NCI-H460 (cell line): ENCODE measurements at places on chromosomes 11 and 22. TPM values are rescaled to one million over a fixed set of nuclear protein-coding genes. Genes with fewer than 3 reads are reported as not detected.
A peak's percentile ranks its signal among the peaks of the same experiment; 100 is the strongest.

GRCh38 chr11:72655014-72655413 lies 19.2 kb downstream of the PDE2A start:
- DNase-seq = no peak

GRCh38 chr11:32890843-32891656 lies 1.6 kb upstream of the QSER1 start:
- no peak for DNase-seq

- no peak for DNase-seq
These were observed 42.2 kb downstream of the CYTH4 start for GRCh38 chr22:37324340-37325038.

DNA sequence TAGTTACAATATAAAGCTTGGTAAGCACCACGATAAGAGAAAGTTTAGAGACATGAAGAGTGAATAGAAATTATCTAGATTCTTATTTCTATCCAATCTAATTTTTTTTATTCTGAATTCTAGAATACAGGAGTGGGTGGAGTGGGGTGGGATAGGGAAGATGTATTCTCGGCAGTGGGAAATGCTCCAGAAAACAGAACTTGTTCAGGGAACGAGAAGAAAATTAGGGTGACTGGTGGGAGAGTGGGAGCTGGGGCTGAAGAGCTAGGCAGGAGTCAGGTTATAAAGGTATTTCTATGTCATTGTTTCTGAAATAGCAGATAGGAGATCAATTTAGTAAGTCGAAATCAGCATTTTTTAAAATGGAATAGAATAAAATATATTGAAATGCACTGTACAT lies 53.2 kb upstream of the APOA1 start:
- DNase-seq = no peak

- peak; percentile 26 for DNase-seq
These were observed 8.2 kb upstream of the SYT8 start for GRCh38 chr11:1826552-1827094.

GRCh38 chr22:46045459-46046298 lies 68.7 kb upstream of the WNT7B start:
- DNase-seq = no peak

GRCh38 chr22:27725661-27726060 lies 75.9 kb downstream of the MN1 start:
- DNase-seq = no peak

DNA sequence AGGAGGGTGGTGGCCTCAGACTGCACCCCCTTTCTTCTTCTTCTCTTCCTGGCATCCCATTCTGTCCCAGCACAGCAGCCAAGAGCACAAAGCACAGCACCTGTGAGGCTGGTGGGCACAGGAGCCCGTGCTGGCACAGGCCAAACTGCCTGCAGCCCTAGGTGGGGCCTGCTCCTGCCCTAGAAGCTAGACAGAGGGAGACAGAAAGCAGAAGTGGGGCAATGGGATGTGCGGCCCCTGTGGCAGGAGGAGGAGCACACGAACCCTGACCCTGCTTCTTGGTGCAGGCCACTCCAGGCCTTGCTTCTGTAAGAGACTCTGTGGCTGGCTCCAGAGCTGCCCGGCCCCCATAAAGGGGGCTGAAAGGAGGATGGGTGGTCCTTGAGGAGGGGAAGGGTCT lies 3.9 kb upstream of the PTS start:
- no peak for DNase-seq

DNA sequence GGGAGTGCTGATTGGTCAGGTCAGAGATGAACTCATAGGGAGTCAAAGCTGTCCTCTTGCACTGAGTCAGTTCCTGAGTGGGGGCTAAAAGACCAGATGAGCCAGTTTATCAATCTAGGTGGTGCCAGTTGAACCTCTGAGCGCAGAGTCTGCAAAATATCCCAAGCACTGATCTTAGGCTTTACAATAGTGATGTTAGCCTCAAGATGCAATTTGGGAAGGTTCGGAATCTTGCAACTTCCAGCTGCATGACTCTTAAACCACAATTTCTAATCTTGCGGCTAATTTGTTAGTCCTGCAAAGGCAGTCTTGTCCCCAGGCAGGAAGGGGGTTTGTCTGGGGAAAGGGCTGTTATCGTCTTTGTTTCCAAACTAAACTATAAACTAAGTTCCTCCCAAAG lies 92.3 kb upstream of the PARVA start:
- DNase-seq = no peak

GRCh38 chr11:34044664-34045485 lies 6.7 kb upstream of the CAPRIN1 start:
- peak; percentile 55 for DNase-seq

- DNase-seq = no peak
These were observed 15.7 kb downstream of the DAGLA start for GRCh38 chr11:61695917-61696316.

DNA sequence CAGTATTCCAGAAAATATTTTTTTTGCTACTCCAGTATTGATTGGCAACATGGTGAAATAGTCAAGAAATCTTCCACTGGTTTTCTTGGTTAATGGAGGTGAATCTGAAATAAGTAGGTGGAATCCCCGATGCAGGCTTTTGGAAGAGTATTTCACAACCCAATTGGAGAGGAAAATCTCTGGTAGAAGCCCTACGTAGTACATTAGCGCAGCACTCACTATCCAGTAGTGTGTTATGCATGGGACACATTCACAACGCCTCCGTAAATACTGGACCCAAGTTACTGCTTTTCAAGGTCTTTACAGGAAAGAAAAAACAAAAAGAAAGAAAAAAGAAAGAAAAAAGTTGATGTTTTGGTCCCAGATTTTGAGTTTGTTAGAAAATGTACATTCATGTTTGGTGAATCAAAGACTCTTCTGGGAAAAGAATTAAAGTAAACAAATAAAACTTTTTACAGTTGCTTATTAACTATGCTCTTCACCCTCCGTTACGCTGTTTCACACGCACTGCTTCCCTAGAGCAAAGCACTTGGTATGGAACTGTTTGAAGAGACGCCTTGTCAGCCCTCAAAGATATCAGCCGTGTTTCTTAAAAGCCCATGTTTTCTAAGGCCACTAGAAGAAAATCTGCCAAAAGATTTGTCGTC lies 170.4 kb upstream of the CTSC start:
- DNase-seq = no peak

DNA sequence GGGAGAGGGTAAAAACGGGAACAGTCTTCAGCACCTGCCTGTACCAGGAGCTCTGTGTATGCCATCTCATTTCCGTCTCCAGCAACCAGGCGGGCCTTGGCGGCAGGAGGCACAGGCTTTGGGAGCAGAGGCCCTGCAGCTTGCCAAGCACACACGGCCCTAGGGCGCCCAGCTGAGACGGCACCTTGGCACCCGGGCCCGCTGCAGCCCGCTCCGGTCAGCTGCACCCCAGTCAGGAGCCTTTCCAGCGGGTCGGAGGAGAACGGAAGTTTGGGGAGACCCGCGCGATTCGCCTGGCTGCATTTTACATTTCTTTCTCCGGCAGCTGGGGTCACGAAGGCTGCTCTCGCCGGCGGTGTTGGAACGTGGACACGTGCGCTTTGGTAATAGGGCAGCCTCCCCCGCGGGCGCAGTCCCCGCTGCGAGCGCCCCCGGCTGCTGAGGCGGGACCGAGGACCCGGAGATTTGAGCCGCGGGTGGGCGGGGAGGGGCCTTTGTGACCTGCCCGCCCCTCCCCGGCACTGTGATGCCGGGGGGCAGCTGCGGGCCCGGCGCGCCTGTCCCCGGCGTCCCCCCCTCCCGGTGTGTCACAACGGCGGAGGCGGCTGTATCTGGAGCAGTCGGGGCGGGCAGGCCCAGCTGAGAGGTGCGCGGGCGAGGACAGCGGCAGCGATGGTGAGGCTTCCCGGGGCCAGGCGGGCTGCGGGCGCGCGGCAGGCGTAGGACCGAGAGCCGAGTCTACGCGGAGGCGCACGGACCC lies at the start of gene TUBA8:
TUBA8 (plus strand) TSS at position 616 of the 760 bp plus-strand sequence; CDS start at position 673, 57 bp downstream.
- no peak for DNase-seq

- no peak for DNase-seq
These were observed 35.0 kb upstream of the HIPK3 start for GRCh38 chr11:33222052-33222750.

DNA sequence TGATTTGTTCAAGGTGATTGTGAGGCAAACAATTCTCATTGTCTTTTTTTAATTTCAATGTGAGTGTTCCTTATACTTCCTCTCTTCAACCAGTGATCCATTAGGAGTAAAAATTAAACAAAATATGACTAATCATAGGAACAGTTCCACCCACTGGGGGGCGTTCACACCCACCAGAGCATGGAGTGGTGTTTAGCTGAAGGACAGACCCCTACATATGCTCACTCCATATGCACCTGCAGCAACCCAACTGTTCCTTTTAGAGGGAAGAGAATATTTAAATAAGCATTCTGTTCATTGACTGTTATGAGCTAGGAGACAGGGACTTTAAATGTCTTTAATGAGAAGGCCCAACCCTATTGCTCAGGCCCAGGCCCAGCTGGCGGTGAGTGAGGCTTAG lies 78.7 kb upstream of the DRD2 start:
- no peak for DNase-seq

GRCh38 chr11:117818041-117818873 lies 6.3 kb downstream of the FXYD2 start:
- no peak for DNase-seq

GRCh38 chr11:90453525-90453924 lies 230.7 kb upstream of the CHORDC1 start:
- no peak for DNase-seq

GRCh38 chr22:44068422-44069191 lies 44.5 kb downstream of the PARVB start:
- DNase-seq = no peak

DNA sequence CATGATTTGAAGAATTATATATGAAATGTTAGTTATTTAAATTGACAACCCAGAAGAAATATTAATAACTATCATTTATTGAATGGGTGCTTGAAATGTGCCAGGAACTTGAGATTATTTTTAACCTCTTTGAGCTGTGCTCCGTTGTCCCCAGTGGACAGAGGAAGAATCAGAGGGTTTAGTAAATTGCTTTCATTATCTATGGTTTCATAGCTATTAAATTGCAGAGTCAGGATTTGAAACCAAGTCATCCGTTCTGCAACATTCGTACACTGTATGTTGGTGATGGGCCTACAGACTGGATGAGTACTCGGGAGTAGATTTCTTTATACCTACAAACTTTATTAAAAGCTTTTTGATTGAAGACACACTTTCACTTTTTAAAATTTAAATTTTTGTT lies 4.9 kb downstream of the HSD17B12 start:
- DNase-seq = no peak

- DNase-seq = no peak
These were observed 382.2 kb upstream of the CADM1 start for GRCh38 chr11:115886422-115886733.

- DNase-seq = no peak
These were observed 91.9 kb downstream of the LRRC32 start for GRCh38 chr11:76578654-76579055.

- no peak for DNase-seq
These were observed 226.3 kb downstream of the DDX10 start for GRCh38 chr11:108891143-108891542.

GRCh38 chr22:27312966-27313855 lies 488.3 kb downstream of the MN1 start:
- DNase-seq = no peak

DNA sequence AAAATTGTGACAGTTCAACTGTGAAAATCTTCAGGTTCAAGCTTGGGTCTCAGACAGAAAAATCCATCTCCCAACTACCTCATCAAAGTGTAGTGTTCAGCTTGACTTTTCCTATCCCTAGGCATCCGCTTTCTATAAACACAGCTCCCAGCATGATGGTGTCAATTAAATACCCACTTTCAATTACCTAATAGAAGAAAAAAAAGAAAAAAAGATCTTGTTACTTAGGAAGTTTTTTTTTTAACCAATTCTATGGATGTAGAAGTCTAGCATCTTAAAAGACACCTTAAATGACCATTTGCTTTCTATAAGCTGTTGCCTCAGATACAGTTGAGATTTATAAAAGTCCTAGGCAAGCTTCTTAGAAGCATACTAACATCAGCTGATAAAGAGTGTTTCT lies 244.1 kb upstream of the MTNR1B start:
- DNase-seq = no peak

DNA sequence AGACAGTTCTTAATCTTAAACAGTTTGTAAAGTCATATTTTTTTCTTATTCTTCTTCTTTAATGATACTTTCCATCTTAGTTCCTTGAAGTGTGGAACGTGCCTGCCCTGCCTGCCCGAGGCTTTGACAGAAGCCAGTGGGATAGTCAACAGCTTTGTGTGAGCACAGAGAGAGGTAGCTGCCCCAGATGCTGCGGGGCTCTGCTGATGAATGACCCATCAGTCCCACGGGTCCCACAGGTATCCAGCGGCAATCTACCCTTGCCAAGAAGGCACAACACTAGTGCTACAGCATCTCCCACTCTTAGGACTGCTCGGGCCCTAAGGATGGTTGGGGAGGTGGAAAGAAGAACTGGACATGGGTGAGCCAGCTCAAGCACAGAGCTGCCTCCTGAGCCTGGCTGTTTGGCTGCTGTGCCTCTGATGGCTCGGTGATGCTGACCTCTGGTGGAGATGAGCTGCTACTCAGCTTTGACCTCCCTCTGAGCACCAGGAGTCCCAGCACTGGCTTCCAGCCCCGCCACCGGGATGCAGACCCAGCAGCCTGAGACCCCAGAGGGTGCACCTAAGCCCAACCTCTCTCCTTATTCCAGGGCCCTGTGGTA lies 11.8 kb upstream of the APLNR start:
- DNase-seq = peak; percentile 40

GRCh38 chr11:130872981-130873380 lies 43.3 kb downstream of the SNX19 start:
- DNase-seq = no peak

DNA sequence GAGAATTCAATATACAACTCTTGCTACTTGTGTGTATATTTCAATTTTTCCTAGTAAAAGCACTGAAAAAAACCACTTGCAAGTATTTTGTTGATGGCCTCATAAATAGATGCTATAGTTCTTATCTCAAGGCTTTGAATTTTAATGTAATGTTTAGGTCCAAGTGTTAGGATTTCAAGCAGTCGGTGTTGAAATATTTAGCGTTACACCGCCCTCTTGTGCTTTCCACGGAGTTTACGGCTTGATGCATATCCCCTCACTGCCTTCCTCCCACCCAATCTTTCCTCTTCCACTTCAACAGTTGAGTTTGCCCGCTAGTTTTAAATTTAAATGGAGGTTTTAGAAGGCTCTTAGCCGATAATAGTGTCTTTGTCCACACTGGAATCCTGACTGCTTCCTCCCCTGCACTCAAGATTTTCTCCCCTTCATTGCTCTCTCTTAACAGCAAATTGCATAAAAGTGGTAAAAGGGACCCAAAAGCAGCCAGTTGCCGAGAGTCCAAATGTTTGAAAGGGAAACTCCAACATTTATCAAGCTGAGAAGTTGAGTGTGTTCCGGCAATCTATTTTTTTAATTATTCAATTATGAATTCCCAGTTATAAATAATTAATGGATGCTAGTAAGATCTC lies 25.9 kb upstream of the HTATIP2 start:
- peak; percentile 23 for DNase-seq

CHCHD10 gene
- total RNA-seq = 38.2 and 44.3 TPM in 2 replicates

GPR83 gene
- total RNA-seq = 0.02 TPM in 1 of 2 replicates, not detected in the other

OR6M1 gene
- not detected in 2 replicates for total RNA-seq

OR52E8 gene
- total RNA-seq = not detected in 2 replicates

SOX10 gene
- not detected in 2 replicates for total RNA-seq

AHNAK gene
- total RNA-seq = 80.2 and 86.0 TPM in 2 replicates

CNGA4 gene
- total RNA-seq = not detected in 2 replicates

SHISA8 gene
- not detected in 2 replicates for total RNA-seq

C11orf97 gene
- total RNA-seq = not detected in 2 replicates

BTG4 gene
- total RNA-seq = 0.12 and 0.17 TPM in 2 replicates
